ENCODE measurements at places on chromosomes 2 and 18. TPM values are rescaled to one million over a fixed set of nuclear protein-coding genes. Genes with fewer than 3 reads are reported as not detected.

DNA sequence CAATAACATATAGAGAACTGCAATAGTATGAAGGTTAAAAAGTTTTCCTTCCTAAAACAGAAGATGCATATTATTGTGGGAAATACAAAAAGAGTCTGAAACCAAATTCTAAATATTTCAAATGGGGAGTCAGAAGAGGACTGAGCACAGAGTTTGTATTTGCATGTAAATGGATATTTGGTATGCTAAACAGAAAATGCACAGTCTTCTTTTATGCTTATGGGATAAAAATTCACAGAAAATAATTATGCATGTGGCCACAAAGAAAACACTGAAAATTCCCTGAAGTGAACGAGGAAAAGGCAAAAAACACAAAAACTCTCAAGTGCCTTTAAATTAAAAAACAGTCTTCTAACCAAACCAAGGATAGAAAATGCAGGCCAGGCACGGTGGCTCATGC lies 142.7 kb downstream of the NCKAP5 start:
- no peak for DNase-seq

DNA sequence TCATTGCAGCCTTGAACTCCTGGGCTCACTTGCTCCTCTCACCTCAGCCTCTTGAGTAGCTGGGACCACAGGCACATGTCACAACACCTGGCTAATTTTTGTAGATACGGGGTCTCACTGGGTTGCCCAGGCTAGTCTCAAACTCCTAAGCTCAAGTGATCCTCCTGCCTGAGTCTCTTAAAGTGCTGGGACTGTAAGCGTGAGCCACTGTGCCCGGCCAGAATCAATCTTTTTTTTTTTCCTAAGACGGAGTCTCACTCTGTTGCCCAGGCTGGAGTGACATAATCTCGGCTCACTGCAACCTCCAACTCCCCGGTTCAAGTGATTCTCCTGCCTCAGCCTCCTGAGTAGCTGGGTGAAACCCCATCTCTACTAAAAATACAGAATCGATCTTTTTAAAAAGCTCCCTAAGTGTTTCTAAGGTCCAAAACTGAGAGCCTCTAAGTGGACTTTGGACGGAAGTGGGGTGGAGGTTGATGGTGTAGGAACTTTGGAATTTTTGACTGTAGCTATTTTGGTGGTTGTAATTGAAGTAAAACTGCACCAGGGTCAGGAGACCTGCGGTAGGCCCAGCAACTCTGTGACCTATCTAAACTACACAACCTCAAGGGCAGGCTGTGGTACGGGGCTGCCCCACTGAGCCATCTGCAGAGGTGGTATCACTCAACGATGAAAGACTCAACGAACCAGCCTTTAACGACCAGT lies 82.9 kb downstream of the POLR1A start:
- no peak for DNase-seq

DNA sequence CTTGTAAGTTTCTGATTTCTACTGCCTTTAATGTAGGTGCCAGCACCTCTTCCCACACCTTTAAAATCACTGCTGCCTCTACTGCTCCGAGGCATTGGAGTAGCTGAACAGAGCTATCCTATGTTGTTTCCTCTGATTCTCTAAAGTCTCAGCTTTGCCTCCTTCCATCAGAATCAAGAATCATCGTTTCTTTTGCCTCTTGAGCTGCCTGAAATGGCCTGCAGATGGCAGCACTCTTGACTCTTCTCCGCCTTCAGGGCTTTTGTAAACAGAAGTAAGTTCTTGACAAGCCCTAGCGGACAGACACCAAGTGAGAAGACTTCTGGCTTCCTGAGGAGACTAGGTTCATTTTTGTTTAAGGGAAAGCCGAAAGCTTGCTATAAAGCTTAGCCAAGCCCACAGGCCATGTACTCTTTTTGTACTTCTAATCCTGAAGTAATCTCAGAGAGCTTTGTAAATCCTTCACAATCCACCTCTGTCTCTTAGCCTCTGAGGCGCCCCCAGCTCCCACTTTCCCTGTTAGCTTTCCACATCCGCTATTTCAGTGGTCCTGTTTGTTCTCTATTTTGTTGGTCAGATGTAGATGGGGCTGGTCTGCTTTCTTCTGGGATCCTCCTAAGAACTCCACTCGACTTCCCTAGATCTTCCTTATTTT lies 48.4 kb downstream of the GTF3C3 start:
- DNase-seq: peak; percentile 90

DNA sequence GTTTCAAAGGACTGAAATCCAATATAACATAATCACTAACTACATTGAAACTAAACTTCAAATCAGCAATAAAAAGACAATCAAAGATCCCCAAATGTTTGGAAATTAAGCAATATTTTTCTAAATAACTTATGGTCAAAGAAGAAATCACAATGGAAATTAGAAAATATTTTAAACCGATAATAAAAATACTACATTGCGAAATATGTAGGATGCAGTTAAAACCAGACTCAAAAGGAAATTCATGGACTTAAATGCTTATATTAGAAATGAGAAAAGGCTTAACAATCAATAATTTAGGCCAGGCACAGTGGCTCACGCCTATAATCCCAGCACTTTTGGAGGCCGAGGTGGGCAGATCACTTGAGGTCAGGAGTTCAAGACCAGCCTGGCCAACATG lies 79.0 kb upstream of the HAAO start:
- DNase-seq: no peak

DNA sequence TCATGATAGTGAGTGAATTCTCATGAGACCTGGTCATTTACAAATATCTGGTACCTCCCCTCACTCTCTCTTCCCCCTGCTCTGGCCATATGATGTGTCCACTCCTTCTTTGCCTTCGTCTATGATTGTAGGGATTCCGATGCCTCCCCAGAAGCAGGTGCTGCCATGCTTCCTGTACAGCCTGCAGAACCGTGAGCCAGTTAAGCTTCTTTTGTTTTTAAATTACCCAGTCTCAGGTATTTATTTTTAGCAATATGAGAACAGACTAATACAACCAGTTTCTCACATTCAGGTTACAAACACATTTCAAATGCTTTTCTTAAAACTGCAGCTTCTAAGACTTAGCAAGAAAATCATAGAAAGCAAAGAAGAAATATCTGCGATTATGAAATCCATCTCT lies 321.2 kb upstream of the CDH7 start:
- DNase-seq: no peak

DNA sequence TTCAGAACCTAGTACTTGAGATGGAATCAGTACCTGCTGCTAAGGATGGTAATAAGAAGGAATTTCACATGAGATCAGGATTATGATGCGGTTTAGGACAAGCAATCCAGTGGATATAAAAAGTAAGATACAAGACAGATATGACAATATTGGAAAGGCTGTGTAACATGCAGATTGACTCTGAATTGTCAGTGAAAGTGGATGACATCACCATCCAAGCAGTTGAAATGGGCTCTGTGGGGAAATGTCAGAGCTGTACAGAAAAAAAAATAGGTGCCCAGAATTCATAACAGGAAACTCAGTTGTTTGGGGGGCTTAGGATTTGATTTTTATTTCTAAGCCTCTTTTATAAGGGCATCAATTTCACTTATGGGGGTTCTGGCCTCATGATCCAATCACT lies 438.3 kb downstream of the SPAG16 start:
- DNase-seq: no peak

- DNase-seq: no peak
Observed at GRCh38 chr2:857081-857480, 93.6 kb upstream of the SNTG2 start.

DNA sequence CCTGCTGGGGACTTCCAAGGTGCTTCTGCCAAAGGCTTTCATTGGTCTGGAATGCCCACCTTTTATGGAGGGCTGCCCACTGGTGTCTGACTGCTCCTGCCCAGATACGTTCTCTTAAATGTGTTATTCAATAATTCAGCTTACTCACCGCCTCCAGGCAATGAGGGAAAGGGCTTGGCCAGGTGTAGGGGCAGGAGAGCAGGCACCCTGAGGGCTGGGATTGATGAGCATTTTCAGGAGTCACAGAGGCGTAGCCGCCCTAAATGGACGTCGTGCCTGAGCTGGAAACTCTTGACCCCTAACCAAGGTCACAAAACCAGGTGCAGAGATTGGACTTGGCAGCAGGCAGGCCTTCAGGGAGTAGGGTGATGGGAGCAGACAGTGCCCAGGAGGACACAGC lies 26.8 kb downstream of the MAL start:
- DNase-seq: no peak

GRCh38 chr2:159450180-159450579 lies 163.7 kb upstream of the WDSUB1 start:
- DNase-seq: no peak

GRCh38 chr2:183028108-183028507 lies 10.1 kb downstream of the NCKAP1 start:
- DNase-seq: no peak

DNA sequence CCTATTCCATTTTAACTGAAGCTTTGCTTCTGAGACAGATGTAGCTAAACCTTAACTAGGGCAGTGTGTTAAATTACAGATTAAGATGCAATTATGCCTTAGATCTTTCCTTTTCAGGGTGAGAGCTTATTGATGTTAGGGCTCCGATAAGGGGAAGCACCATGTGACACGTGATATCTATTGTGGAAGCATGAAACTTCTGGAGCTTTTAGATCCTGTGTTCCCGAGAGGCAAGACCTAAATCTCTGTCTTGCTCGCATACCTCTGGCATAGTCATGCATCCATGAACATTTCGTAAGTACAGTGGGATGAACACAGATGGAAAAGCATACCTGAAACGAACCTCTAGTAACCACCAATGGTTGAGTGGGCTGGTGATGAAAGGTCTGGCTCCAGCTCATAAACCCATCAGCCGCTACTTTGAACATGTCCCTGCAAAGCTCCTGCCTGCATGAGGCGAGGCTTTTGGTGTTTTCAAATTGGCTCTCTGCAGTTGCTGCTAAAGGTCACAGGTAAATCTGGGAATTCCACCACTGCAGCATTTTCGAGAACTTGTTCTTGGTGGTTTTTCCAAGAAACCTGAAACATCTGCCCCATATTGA lies 3.7 kb upstream of the NRP2 start:
- DNase-seq: no peak

- no peak for DNase-seq
Observed at GRCh38 chr2:202215179-202215578, 23.2 kb downstream of the SUMO1 start.

GRCh38 chr2:155525199-155525598 lies 807.3 kb downstream of the NR4A2 start:
- no peak for DNase-seq

DNA sequence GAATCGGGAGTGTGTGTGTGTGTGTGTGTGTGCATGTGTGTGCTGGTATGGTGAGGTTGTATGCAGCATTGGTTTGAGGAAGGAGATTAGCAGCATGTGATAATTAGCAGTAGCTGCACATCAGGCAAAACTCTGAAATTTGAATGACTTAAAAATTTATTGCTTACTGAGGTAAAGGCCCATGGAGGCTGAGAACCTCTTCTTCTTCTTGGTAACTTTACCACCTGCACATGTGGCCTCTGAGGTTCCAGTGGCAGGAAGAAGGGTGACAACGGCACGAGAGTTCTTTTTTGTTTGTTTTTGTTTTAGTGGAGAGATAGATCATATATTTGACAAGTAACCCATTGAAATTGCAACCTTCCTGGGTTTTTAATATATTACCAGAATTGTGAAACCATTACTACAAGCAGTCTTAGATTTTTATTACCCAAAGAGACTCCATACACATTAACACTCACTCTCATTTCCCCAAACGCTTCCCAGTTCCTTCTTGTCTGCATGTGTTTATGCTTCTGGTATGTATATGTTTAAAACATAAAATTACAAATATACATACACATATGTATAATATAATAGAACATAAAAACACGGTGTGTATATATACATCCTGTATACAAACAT lies 292.1 kb downstream of the PTGR3 start:
- no peak for DNase-seq

GRCh38 chr2:57899898-57900297 lies 146.7 kb upstream of the VRK2 start:
- DNase-seq: no peak

- DNase-seq: no peak
Observed at GRCh38 chr2:235170536-235171521, 219.0 kb downstream of the SH3BP4 start.

GRCh38 chr18:61893971-61894750 lies 1.4 kb upstream of the RNF152 start:
- DNase-seq: peak; percentile 89

GRCh38 chr2:46002507-46002883 lies 294.7 kb upstream of the EPAS1 start:
- no peak for DNase-seq

- DNase-seq: no peak
Observed at GRCh38 chr2:188940171-188940570, 34.0 kb upstream of the COL3A1 start.

- no peak for DNase-seq
Observed at GRCh38 chr18:58805467-58806187, 59.0 kb upstream of the ZNF532 start.

GRCh38 chr2:45851576-45852304 lies 200.3 kb downstream of the PRKCE start:
- no peak for DNase-seq

DNA sequence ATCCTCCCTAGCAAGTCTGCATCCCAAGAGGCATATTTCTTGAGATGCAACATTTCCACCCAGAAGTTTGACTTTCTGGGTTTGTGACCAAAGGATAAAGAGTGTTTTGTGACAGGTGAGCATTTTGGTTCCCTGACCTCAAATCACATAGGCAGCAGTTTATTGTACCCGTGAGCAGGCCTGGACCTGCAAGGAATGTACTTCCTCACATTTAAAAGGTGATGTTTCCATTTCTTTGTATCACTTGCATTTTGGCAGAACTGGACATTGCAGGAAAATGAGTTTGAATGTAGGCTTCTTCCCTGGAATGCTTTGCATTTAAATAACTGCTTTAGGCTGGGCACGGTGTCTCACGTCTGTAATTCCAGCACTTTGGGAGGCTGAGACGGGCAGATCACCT lies 160.7 kb downstream of the ALPK2 start:
- no peak for DNase-seq

DNA sequence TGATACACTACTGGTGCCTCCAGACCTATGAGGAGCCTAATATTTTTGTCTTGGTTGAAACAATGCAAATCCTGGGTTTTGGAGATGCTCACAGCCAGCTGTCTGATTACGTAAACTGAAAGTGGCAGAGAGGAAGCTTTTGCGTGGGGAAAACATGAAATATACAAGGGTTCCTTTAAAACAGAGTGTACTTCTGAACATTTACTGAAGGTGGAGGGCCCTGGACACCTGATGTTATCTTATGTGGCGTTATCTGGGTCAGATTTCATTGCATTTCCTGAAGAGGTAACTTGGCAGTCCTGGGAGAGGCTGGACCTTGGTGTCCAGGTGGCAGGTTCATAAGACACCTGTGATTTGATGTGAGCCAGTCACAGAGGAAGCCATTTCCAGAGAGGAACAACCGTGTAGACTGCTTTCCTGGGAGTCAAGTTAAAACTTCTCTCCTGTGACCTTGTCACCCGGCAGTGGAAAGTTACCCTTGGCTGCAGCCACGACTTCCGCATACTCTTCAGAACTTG lies 105.0 kb downstream of the NEDD4L start:
- DNase-seq: no peak

GRCh38 chr2:201933792-201934237 lies 99.8 kb upstream of the FZD7 start:
- no peak for DNase-seq

Gene ZNF638
- total RNA-seq: 90.2 TPM

Gene SP140
- total RNA-seq: 241 TPM

Gene ARHGAP25
- total RNA-seq: 37.8 TPM

Gene MGAT5
- 25.7 TPM for total RNA-seq

Gene MC4R
- total RNA-seq: not detected

Gene WIPF1
- 280 TPM for total RNA-seq

Gene VWA3B
- total RNA-seq: not detected

Gene TNS1
- 1.3 TPM for total RNA-seq

Gene THSD7B
- not detected for total RNA-seq

Gene HOXD11
- total RNA-seq: not detected
